ENCODE measurements at places on chromosomes 16 and 17. TPM values are rescaled to one million over a fixed set of nuclear protein-coding genes. Genes with fewer than 3 reads are reported as not detected.

The EPN2 gene
- 11.5 TPM for total RNA-seq

The PYY gene
- total RNA-seq: not detected

The SEPTIN12 gene
- not detected for total RNA-seq

The MYH1 gene
- not detected for total RNA-seq

The CCL14 gene
- total RNA-seq: not detected

The ARSG gene
- 9.9 TPM for total RNA-seq

The ZNF629 gene
- total RNA-seq: 5.5 TPM

The CCL15 gene
- not detected for total RNA-seq

The CDH8 gene
- total RNA-seq: not detected

The RECQL5 gene
- 29.5 TPM for total RNA-seq

The VAT1L gene
- total RNA-seq: not detected

The DDX52 gene
- total RNA-seq: 37.9 TPM

The CCL8 gene
- total RNA-seq: not detected

The KCNJ16 gene
- not detected for total RNA-seq

The RHBDF1 gene
- 0.32 TPM for total RNA-seq

The CFAP119 gene
- 6.3 TPM for total RNA-seq

The TEPSIN gene
- total RNA-seq: 30.2 TPM

The KRT13 gene
- total RNA-seq: not detected

The AGRP gene
- total RNA-seq: 0.25 TPM

The KCTD19 gene
- 1.4 TPM for total RNA-seq

The MIS12 gene
- total RNA-seq: 44.1 TPM

The CD300LB gene
- total RNA-seq: not detected

The FSCN2 gene
- total RNA-seq: 0.21 TPM

The BOLA2B gene
- total RNA-seq: 297 TPM

The PDIA2 gene
- not detected for total RNA-seq

The EPOP gene
- 56.1 TPM for total RNA-seq

The HASPIN gene
- total RNA-seq: 18.4 TPM

The STX4 gene
- 41.2 TPM for total RNA-seq

The CA5A gene
- not detected for total RNA-seq

The MRM3 gene
- total RNA-seq: 40.1 TPM

The TMEM106A gene
- total RNA-seq: 8.6 TPM

The CCT6B gene
- 0.99 TPM for total RNA-seq

The TMEM100 gene
- total RNA-seq: not detected

The GJC1 gene
- total RNA-seq: 8.8 TPM

The SMYD4 gene
- total RNA-seq: 19.4 TPM

The KRTAP29-1 gene
- total RNA-seq: not detected

The MYH3 gene
- 3.5 TPM for total RNA-seq

The NLRC5 gene
- total RNA-seq: 121 TPM

The MYO15A gene
- total RNA-seq: 0.27 TPM

The KRT12 gene
- not detected for total RNA-seq

Measured in activated CD8-positive, alpha-beta memory T cell treated with anti-CD3 and anti-CD28 coated beads for 36 hours (primary cell).